Suprapubic skin (tissue), 4 donors: ENCODE measurements at places on chromosomes 12 and 14.

GRCh38 chr12:99054601-99055128 is 409.6 kb downstream of the APAF1 start:
- no peak for DNase-seq

DNA sequence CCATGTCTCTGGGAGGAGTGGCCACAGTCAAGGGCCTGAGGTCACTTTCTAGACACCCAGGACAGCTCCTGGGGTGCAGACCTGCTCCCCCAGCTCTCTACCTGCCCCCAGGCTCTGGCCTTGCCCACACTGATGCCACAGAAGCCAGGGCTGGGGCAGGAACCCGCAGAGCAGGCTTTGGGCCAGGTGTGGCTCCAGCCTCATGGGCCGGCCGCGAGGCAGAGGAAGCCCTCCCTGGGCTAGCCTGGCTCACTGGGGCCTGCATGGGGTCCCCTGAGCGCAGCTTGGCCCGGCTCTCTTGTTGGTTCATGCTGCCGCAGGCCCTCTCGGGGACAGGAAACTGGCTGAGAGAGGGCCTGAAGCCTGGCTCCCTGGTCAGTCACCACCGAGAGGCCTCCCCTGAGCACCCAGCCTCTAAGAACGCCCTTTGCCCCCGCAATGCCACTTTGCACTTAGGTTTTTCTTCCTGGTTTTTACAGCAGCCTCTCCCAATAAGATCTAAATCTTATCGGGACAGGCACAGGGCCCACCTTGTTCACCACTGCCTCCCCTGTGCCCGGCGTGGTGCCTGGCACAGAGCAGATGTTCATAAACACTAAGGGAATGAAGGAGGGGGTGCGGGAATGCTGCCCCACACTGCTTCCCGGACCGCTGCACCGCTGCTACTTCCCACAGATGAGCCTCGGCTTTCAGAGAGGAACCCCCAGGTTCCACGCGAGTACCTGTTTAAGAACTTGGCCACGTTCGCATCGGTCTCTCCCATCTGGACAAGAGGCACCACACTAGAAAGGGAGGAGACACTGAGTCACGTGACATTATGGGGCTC is 14.7 kb downstream of the MMAB start:
- no peak for DNase-seq

DNA sequence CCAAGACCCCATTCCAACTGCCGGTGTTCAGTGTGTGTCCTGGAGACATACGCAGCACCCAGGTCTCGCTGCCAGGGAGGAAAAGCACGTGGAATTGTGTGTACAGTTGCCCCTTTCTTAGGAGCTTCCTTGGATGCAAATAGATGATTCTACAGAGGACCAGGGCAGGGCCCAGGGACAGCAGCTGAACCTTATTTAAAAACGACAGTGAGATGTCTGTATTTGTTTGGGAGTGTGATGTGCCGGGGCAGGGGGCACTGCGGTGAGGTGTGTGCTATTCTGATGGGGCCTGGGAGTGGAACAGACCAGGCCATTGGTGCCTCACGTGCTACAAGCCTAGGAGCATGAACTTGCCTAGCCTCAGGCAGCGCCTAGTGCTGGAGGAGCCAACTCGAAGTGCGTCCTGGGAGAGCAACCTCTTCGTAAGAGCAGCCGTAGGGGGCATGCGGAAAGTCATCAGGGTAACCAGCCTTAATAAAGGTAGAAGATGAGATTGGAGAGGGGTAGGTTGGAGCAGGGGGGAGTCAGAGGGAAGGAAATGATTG is 98.3 kb upstream of the ESRRB start:
- no peak for DNase-seq

DNA sequence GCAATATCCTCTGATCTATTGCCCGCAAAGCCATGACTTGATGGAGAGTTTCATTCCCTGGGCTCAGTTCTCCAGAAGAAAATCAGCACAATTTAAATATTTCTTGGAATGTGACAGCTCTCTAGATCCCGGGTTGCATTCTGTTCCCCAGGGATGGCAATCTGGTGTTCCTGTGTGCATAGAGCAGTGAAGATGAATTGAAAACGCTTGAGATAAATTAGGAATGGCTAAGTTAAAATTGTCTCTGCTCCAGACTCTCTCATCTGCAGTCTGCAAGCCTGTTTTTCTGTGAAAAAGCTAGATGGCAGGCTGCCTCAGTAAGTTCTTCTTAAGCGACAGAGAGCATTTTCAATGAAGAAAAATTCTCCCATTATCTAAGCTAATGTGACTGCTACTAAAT is 582.5 kb upstream of the MGAT4C start:
- no peak for DNase-seq

- no peak for DNase-seq
Observed at GRCh38 chr12:93624595-93625294, 52.3 kb downstream of the SOCS2 start.

GRCh38 chr12:94864987-94865386 is 138.5 kb downstream of the NDUFA12 start:
- no peak for DNase-seq

- DNase-seq: no peak
Observed at GRCh38 chr14:37464192-37464858, 130.7 kb downstream of the FOXA1 start.

GRCh38 chr12:85781766-85782165 is 54.4 kb downstream of the RASSF9 start:
- no peak for DNase-seq
